ENCODE measurements at places on chromosomes 12 and 14.

- no peak for DNase-seq
These were observed 66.3 kb upstream of the NCOR2 start for GRCh38 chr12:124633365-124634362.

- no peak for DNase-seq
These were observed 46.2 kb downstream of the PAWR start for GRCh38 chr12:79644274-79645234.

GRCh38 chr12:95083938-95084337, 10.5 kb upstream of the NR2C1 start:
- DNase-seq, result no peak

DNA sequence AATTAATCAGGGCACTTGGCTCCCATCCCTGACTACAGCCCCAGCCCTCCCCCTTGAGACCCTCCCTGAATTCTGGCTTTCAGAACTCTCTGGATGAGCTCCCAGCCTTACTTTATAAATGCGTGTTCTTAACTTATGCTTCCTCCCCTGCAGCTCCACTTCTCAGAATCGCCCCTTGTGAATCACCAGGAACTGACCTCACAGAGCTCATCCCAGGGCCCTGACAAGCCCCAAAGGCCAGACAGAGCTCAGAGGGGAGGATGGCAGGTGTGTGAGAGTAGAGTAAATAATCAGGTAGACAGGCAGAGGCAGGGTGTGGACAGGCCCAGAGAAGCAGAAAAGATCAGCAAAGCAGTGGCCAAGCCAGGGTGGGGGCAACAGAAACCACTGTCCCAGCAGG, 68.2 kb upstream of the FOXN3 start:
- DNase-seq, result no peak

DNA sequence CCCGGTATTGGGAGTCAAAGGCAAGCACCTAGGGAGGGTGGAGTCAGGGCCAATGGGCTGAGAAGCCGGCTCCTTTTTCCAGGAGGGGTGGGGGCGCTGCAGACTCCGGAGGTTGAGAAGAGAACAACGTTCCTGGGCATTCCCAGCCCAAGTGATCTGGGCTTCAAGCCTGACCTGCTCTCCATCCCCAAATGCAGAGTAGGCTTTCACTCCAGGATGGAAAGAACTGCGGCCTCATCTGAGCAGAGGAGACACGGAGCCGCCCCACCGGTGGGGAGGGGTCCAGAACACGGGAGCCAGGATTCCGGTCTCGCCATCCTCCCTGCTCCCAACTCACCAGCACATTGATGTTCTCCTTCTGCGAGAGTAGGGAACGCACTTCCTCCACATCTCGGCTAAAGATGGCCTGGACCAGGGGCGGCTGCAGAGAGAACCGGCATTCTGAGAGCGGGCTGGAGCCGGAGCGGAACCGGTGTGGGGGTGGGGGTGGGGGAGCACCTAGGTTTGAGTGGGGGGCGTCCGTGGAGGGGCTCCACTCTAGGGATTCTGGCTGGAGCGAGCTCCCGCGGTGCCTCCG, 605 bp downstream of the ANKRD52 start:
- DNase-seq, result no peak

GRCh38 chr12:11540615-11541310, 108.7 kb upstream of the ETV6 start:
- DNase-seq, result no peak

GRCh38 chr14:104678346-104678745, 11.1 kb upstream of the INF2 start:
- DNase-seq, result peak; percentile 26

Measured in CD8-positive, alpha-beta memory T cell (primary cell).